Stimulated activated CD8-positive, alpha-beta memory T cell treated with anti-CD3 and anti-CD28 coated beads, Interleukin-15, amount 100 ng/mL, for 1 hour (primary cell): ENCODE measurements at places on chromosomes 16 and 17.

DNA sequence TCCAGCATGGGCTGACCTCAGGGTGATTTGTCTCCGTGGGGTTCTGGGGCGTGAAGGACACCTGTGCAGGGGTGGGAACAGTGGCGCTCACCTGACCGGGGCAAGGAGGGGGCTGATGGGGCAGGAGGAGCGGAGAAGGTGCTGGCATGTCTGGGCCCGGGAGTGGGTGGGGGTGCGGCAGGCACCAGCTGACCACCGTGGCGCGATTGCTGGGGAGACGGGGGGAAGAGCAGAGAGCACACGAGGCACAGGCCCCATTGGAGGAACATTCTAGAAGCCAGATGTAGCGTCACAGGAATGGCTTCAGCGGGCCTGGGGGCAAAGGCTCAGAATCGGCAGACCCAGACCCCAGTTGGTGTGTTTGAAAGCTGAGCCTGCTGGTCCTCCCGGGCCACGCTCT lies 12.1 kb downstream of the CACNA1H start:
- DNase-seq, result no peak

GRCh38 chr16:55494994-55495421 lies 13.9 kb upstream of the LPCAT2 start:
- DNase-seq, result no peak

GRCh38 chr16:9238346-9238745 lies 146.9 kb downstream of the HAPSTR1 start:
- no peak for DNase-seq

GRCh38 chr17:64306850-64307463 lies 43.9 kb upstream of the TEX2 start:
- peak; percentile 44 for DNase-seq

DNA sequence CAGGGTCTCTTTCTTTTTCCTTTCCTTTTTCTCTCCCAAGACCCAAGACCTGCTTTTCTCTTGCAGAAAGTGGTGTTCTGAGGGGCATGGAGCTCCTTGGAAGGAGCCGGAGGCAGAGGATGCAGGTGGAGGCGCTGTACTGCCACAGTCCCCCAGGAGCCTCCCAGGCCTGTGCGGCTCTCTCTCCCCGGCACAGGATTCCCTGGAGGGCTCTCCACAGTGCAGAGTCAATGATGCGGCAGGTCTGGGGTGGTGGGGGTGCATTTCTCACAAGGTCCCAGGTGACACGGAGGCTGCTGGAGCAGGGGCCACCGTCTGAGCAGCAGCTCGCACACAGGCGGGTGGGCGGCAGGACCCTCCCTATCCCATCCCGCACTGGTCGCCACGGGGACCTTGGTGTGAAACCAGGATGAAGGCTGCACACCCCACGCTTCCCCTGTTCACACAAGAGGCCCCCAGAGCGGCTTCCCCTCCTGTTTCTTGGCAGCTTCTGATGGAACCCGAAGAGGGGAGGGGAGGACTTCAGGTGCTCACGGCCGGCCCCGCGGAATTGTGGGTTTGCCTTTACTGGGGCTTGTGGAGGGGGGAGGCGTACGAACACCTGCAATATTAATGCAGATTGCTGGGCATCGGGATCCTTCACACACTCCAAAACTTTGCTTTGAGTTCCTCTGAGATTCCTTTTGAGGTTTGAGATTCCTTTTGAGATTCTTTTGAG lies 186.9 kb downstream of the ENGASE start:
- DNase-seq, result no peak

- DNase-seq, result no peak
Observed at GRCh38 chr17:13400491-13400890, 201.2 kb downstream of the HS3ST3A1 start.

GRCh38 chr16:84947022-84947421 lies 64.3 kb downstream of the ZDHHC7 start:
- no peak for DNase-seq
